ENCODE measurements at places on chromosomes 7 and 10.
A peak's percentile ranks its signal among the peaks of the same experiment; 100 is the strongest.

- no peak for DNase-seq
Observed at GRCh38 chr7:151082141-151083070, 887 bp downstream of the TMUB1 start.

DNA sequence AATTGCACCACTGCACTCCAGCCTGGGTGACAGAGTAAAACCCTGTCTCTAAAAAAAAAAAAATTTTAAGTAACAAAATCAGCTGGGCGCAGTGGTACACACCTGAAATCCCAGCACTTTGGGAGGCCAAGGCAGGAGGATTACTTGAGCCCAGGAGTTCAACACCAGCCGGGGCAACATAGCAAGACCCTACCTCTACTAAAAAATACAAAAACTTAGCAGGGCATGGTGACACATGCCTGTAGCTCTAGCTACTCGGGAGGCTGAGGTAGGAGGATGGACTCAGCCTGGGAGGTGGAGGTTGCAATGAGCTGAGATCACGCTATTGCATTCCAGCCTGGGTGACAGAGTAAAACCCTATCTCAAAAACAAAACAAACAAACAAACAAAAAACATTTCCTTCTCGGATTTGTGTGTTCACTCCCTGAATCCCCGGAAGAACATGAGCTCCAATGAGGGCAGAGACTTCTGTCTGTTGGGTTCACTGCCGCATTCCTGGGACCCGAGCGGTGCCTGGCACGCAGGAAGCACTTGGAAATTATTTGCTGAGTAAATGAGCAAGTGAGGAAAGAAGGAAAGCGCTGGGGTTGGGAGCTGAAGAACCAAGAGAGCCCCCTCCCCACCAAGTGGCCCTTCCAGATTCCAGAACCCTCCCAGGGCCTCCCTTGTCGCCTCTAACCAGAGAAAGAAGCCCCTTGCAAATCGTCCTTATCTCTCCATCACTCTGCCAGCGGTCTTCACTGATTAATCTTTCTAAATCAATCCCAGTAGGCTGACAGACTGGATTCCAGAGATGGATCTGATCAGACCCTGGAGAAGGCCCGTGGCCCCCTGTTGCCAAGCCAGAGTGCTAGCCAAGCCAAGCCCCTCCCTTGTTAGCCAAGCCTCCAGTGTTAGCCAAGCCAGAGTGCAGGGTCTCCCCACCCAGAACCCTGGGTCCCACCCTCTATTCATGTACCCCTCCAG, 6.2 kb downstream of the TNRC18 start:
- no peak for DNase-seq

- DNase-seq = peak; percentile 24
Observed at GRCh38 chr10:116197946-116198675, 74.9 kb downstream of the GFRA1 start.

DNA sequence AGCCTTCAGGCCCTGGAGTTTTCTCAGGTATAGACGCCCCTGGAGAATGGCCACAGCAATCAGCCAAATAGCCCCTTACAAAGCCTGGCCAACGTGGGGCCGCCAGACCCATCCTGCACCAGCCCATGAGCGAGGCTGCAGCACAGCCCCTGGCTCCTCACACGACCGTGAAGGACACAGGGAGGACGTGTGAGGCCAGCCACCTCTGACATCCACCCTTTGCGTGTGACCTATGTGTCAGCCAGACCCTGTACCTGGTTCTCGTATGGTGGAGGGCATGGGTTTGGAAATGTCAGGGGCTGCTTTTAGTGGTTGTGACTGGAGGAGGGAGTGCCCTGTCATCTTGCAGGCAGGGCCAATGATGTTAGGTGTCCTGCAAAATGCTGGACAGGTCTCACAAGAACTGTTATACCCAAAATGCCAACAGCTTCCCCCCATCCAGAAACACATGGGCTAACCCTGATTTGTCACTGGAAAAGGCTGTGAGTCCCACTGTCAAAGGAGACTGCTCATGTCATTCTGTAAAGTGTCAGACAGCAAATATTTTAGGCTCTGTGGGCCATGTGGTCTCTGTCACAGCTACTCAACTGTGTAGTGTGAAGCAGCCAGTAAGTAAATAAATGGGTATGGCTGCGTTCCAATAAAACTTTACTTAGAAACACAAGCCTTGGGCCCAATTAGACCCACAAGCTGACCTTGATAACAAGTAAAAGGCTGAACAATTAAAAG, 30.0 kb downstream of the NOD1 start:
- DNase-seq = no peak
